ENCODE measurements at places on chromosomes 5 and 9.
A peak's percentile ranks its signal among the peaks of the same experiment; 100 is the strongest.

DNA sequence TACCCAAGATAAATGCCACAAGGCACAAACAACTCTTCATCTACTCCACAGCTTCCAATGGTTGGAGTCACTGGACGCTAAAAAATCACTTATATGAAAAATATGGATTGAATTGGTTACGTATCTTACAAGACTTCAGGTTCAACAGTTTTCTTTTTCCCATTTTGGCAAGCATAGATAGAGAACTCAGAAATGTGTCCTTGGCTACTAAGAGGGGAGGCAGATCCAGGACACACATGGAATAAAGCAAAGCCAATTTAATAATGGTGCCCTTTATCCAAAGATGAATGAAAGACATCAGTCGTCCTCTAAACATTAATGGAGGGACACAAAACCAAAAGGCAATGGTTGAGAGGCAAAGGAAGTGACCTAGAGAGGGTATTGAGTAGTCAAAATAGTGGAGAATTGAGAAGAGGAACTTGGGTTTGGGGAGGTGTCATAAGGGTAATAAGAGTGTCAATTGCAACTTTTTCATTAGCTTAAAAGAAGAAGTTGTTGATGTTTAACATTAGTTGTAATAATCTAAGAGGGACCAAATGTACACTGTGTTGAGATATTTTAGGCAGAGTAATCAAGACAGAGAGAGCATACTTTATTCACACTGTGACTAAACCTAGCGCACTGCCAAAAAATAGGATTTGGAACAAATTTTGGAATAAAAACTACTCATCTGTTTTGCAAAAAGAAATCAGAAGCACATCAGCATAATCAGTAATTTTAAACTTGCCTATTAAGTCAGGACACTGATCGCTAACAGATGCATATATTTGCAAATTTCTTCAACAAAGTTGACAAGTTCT, 308.2 kb downstream of the ARL15 start:
- DNase-seq, result no peak

GRCh38 chr5:89080467-89081116, 197.6 kb upstream of the MEF2C start:
- no peak for DNase-seq

GRCh38 chr5:146878476-146879172, at the start of gene PPP2R2B:
PPP2R2B (minus strand) TSS chr5:146878757.
- DNase-seq, result peak; percentile 69

GRCh38 chr5:167248257-167248656, 1043.2 kb upstream of the WWC1 start:
- DNase-seq, result no peak

GRCh38 chr5:34500236-34500847, 155.8 kb upstream of the RAI14 start:
- no peak for DNase-seq

DNA sequence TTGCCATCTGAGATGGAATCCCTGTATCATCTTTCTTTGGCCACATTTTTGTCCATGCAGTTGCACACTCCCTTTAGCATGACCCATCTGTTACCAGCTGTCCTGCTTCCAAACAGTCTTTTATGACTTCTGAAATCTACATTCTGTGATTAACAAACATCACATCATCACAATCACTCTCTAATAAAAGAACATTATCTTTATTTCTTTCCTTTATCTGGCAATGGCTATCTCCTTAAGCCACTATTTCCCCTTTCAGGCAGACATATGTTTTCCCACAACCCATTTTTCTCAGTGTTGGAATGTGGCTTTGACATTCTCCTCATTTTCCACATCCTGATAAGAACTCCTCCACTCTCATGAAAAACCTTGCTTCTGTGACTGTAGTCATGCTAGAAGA, 141.0 kb downstream of the ST8SIA4 start:
- DNase-seq, result no peak

DNA sequence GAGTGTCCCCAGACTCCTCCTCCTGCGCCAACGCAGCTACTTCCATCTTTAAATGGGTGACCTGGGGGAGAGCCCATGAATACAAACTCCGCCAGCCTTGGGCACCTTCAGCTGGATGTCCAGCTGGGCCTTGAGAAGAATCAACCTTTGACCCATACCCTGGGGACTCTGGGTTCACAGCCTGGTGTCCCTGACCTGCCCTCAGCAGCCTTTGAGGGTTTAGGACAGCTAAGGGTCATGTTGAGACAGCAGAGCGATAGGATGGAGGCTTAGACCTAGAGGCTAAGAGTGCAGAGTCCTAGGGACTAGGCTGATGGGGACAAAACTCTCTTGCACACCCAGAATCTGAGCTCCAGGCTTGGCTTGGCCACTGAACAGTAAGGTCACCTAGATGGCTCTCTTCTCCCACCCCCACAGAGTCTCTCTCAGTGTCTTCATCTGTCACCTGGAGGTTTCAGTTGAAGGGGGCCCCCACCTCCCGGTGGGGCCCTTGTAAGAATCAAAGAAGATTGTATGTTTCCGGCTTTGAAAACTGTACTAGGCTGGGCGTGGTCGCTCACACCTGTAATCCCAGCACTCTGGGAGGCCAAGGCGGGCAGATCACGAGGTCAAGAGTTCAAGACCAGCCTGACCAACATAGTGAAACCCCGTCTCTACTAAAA, 6.7 kb upstream of the AQP3 start:
- DNase-seq, result no peak
